Esophagus squamous epithelium (tissue), 5 donors: ENCODE measurements at places on chromosomes 4 and X. TPM values are rescaled to one million over a fixed set of nuclear protein-coding genes. Genes with fewer than 3 reads are reported as not detected.

Gene CPXCR1
- not detected for total RNA-seq

GRCh38 chrX:35829501-35829900 is 31.4 kb downstream of the MAGEB16 start:
- no peak overlapping the region for H3K4me3 ChIP-seq
- no peaks in the 10 kb centered on the region for H3K4me1 ChIP-seq
- no peak overlapping the region for H3K27ac ChIP-seq
- H3K36me3 ChIP-seq = no peaks in the 10 kb centered on the region

Gene SCRG1
- not detected for total RNA-seq

- H3K27me3 ChIP-seq = no peaks in the 10 kb centered on the region
- H3K36me3 ChIP-seq = no peaks in the 10 kb centered on the region
- H3K4me1 ChIP-seq = no peaks in the 10 kb centered on the region
- H3K27ac ChIP-seq = no peak overlapping the region
- H3K4me3 ChIP-seq = no peak overlapping the region
- no peak for DNase-seq
Measured at GRCh38 chr4:154691229-154691628, 52.6 kb upstream of the LRAT start.

Gene C4orf50
- 0.04 TPM for total RNA-seq

- no peak overlapping the region for H3K4me3 ChIP-seq
- H3K36me3 ChIP-seq = no peaks in the 10 kb centered on the region
- H3K27ac ChIP-seq = no peak overlapping the region
- DNase-seq = no peak
- H3K27me3 ChIP-seq = no peaks in the 10 kb centered on the region
Measured at GRCh38 chr4:99378876-99379275, 26.3 kb upstream of the ADH1C start.

Gene TCEAL5
- not detected for total RNA-seq

Gene XPNPEP2
- not detected for total RNA-seq

Gene IL13RA1
- total RNA-seq = 69.6 TPM

DNA sequence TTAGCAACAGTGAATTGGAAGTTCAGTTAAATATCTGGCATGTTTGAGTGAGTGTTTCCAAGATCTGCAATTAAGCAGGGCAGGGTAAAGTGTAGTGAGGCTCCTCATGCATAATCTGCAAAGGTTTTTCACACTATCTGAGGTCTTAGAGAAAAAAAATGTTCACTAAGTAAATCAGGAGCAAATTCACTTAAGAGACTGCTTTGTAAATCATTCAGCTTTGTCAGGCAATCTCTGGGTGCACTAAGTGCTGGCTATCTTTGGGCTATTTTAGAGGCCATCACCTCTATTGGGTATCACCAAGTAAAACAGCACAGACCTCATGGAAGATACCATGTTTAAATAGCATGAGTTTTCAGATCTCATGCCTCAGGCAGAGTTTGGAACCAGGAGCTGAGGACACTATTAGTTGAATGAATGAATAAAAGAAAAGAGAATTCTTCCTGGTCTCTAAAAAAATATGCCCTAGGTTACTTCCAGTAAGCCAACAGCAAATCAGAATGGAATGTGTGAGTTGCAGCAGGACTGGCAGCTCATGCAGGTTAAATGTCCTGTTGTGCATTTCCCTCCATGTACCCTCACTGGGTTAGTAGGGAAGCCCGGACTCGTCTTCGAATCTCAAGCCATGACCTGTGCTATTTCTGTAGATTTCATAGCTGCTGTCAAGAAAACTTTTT is 195.3 kb downstream of the KCNIP4 start:
- no peaks in the 10 kb centered on the region for H3K27me3 ChIP-seq
- H3K4me1 ChIP-seq = no peaks in the 10 kb centered on the region
- H3K27ac ChIP-seq = no peak overlapping the region
- no peak overlapping the region for H3K4me3 ChIP-seq
